Activated effector memory CD4-positive, alpha-beta T cell treated with anti-CD3 and anti-CD28 coated beads, Interleukin-2, amount 50 U/mL, for 16 hours (primary cell): ENCODE measurements at places on chromosomes 2 and 18.

- DNase-seq = no peak
These were observed 45.1 kb downstream of the COL5A2 start for GRCh38 chr2:189134485-189134884.

DNA sequence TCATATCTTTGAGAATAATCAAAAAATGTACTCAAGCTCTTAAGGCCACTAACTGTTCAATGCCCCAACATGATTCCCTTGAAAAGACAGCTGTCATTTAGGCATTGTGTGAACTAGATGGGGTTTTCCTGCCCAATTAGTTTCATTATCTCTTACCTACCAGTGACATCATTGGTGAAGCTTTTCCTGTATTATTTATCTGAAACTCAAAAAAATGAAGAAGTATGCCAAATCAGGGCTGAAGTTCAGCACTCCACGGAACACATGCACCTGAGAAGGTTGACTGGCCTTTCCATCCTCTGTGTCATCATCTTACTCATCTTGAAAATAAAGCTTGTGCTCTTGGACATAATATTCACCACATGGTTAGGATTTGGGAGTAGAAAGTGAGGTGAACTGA lies 126.4 kb downstream of the TXNL1 start:
- DNase-seq = no peak

GRCh38 chr2:109129356-109129920 lies 433 bp downstream of the SH3RF3 start:
- DNase-seq = peak; percentile 67

DNA sequence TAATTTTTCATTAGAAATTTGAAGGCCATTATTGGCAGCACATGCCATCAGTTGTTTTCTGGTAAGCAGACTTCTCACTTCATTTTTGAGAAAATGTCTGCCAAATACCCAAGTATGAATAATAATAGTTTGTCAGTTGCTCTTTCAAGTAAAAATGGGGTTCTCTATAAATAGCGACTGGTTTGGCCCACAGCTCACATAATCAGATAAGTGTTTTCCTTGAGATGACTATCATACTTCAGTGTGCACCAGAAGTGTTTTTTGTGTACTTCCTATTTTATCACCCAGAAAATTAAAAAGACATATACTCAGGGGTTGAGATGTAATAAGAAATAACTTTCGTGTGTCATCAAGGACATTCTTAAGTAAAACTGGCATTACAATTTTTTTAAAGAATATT lies 147.1 kb downstream of the PHLPP1 start:
- no peak for DNase-seq

- no peak for DNase-seq
These were observed 164.5 kb upstream of the GLI2 start for GRCh38 chr2:120571015-120571728.

- DNase-seq = no peak
These were observed 68.4 kb downstream of the RRM2 start for GRCh38 chr2:10190737-10191532.

GRCh38 chr2:58006256-58006951 lies 40.2 kb upstream of the VRK2 start:
- DNase-seq = no peak

DNA sequence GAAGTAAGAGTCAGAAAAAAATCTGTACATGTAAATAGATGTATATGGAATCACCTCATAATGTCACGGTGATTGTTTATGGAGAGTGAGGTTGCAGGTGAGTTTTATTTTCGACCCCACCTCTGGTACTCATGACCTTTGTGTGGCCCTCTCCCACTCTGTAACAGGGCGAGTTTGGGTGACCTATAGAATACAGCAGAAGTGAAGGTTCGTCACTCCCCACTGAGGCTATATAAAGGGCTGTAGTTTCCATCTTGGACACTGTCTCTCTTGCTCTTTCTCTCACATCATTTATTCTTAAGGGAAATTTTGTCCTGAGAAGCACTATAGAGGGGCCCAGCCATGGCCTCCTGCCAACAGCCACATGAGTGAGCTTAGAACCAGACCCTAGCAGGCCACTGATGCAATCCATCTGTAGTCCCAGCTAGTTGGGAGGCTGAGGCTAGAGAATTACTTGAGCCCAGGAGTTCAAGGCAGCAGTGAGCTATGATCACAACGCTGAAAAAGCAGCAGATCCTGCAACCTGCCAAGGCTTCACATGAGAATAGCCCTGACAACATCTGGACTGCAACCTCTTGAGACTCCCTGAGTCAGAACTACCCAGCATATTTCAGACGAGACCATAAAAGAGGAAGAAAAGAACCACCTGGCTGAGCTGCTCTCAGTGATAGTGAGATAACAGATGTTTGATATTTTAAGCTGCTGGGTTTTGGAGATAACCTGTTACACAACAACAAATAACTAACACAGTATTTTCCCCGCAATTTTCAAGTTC lies 74.3 kb upstream of the SLC1A4 start:
- DNase-seq = no peak

DNA sequence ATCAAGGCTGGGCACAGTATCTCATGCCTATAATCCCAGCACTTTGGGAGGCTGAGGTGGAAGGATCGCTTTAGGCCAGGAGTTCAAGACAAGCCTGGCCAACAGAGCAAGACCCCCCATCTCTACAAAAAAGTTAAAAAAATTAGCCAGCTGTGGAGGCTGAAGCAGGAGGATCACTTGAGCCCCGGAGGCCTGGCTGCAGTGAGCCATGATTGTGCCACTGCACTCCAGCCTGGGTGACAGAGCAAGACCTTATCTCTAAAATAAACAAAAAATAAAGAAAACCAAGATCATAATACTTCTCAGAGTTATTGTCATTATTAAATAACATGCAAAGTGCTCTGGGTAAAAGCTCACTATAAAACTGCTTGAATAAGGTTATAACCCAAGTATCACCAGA lies 14.9 kb downstream of the IL1RN start:
- DNase-seq = no peak

DNA sequence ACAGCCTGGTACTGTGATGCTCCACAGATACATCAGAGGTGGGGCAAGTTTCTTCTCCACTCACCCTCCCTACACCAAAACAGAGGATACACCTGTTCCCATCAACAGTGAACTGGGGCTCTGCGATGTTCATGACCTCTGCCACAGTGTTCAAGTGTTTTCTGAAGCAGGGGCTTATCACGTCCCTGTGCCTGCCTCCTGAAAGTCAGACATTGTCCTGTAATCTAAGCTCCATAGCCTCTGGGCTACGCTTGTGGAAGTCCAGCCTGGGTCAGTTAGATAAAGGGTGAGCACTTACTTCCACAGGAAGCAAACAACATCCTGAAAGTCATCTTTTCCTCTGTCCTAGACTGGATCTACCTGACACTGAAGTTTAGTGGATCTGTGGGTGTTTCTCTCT lies 20.2 kb upstream of the MRO start:
- no peak for DNase-seq

- no peak for DNase-seq
These were observed 50.8 kb upstream of the TWSG1 start for GRCh38 chr18:9283791-9284190.

- no peak for DNase-seq
These were observed 20.8 kb downstream of the CDC42EP3 start for GRCh38 chr2:37650548-37651093.

DNA sequence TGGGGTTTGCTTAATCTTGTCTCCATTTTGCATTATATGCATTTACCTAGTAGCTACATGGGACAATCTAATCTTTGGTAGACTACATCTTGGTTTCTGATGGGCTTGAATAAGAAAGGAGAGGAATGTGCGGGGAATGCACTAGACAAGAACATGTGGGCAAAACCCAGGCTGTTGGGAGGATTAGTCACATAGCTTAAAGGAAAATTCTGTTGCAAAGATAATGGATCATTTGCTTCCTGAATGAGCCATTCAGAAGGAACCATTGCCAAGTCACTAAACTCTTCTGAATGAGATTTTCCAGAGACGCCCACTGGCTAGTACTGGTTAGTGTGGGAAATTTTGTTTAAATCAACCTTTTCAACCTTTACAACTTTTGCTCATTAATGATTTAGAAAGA lies 84.8 kb downstream of the OSBPL6 start:
- DNase-seq = no peak
